Aorta (tissue), 5 donors: ENCODE measurements at places on chromosomes 3 and 15.
A peak's percentile ranks its signal among the peaks of the same experiment; 100 is the strongest.

DNA sequence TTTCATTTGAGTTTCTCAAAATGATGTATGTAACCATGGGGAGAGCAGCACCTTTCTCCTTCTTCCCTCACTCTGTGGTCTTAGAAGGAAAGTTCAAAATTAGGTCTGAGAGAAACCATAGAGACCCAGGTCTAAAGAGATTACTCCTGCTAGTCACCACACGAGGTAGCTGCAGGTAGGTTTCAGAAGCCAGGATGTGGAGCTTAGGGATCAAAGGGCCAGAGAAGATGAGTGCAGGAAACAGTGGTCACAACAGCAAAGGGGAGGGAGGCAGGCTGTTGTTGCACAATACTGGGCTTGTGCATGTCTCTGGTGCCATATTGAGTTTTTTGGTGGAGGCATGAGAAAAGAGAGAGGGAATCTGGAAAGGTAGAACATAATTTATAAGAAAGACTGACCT is 583.6 kb downstream of the AGBL1 start:
- H3K4me3 ChIP-seq, result no peak overlapping the region
- no peaks in the 10 kb centered on the region for H3K27me3 ChIP-seq
- H3K27ac ChIP-seq, result no peak overlapping the region
- no peak for DNase-seq

- DNase-seq, result peak; percentile 90
- no peaks in the 10 kb centered on the region for H3K27me3 ChIP-seq
- peak within 1 kb of the TSS; percentile 21 for H3K27ac ChIP-seq
- peak within 1 kb of the TSS; percentile 89 for H3K4me3 ChIP-seq
- H3K36me3 ChIP-seq, result no peaks in the 10 kb centered on the region
These were observed at the start of gene STT3B for GRCh38 chr3:31532587-31533168. STT3B (plus strand) TSS chr3:31532925; CDS start chr3:31532999, 74 bp downstream.

- no peaks in the 10 kb centered on the region for H3K27me3 ChIP-seq
- no peaks in the 10 kb centered on the region for H3K4me1 ChIP-seq
- H3K4me3 ChIP-seq, result no peak overlapping the region
- no peak overlapping the region for H3K27ac ChIP-seq
- DNase-seq, result no peak
These were observed 39.7 kb downstream of the SEMA5B start for GRCh38 chr3:122987736-122988319.

DNA sequence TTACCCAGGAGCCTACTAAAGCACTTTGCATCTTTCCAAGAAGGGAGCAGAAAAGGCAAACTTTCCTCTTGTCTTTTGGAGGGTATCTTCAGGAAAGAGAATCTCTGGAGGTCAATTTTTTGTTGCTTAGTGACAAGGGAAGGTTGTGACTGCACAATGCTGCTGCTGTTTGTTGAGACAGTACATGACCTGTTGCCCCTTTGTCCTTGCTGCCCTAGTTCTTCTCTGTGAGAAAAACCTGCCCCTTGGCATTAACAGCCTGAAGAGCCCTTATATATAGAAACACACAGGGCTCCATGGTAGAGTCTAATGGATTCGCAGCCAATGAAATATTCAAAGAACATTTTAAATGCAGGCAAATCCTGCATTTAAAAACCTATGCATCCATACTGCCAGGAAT is 20.3 kb downstream of the KLHDC8B start:
- no peak overlapping the region for H3K27ac ChIP-seq
- H3K4me3 ChIP-seq, result no peak overlapping the region
- H3K36me3 ChIP-seq, result no peaks in the 10 kb centered on the region
- DNase-seq, result no peak
- H3K27me3 ChIP-seq, result no peaks in the 10 kb centered on the region

DNA sequence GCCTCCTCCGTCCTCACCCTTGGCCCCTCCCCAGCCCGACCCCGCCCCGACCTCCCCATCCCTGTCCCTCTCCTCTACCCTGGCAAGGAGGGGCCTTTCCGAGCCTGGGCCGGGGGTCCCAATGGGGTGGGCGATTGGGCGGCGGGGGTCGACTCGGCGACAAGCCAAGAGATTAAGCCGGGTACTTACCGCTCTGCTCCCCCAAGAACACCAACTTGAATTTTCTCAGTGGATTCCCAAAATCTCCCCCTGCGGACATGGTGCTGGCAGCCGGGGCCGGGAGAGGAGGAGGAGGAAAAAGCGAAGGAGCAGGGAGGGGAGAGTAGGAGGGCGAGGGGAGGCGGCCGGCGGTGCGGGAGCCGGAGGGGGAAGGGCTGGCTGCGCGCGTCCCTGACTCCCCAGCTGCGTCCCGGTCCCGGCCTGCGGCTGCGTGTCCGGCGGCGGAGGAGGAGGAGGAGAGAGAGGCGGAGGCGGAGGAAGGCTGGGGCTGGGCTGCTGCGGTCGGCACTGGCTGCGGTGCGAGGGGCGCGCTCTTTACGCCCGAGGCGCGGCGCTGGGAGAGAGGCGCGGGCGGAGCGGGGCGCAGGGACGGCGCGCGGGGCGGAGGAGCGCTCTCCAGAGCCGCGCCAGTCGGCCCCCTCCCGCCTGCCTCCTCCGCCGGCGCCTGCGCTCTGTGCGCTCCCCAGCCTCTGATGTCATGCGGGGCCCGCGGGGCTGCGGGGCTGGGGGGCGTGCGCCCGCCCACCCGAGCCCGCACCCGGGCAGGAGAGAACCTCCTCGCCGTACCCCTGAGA is at the start of gene RAB6B:
Gene RAB6B (minus strand): TSS at position 675 of the 794 bp plus-strand sequence. CDS start 416 bp downstream, at position 259.
- no peaks in the 10 kb centered on the region for H3K27me3 ChIP-seq
- no peaks in the 10 kb centered on the region for H3K4me1 ChIP-seq
- peak within 1 kb of the TSS; percentile 58 for H3K4me3 ChIP-seq
- H3K36me3 ChIP-seq, result no peaks in the 10 kb centered on the region
